ENCODE measurements at places on chromosomes 5 and 9. TPM values are rescaled to one million over a fixed set of nuclear protein-coding genes. Genes with fewer than 3 reads are reported as not detected.

GRCh38 chr9:95218773-95219172, 98.7 kb downstream of the FANCC start:
- DNase-seq, result no peak
- H3K27ac ChIP-seq, result peak overlapping the region; percentile 78
- no peak overlapping the region for H3K4me3 ChIP-seq
- H3K36me3 ChIP-seq, result 0 out of 2 replicates have a peak, but pooled peaks cover 4% of the 10 kb centered on the region
- H3K27me3 ChIP-seq, result no peaks in the 10 kb centered on the region

GRCh38 chr9:137294091-137294680, 7.9 kb downstream of the NRARP start:
- DNase-seq, result peak; percentile 52
- peaks cover 2% of the 10 kb centered on the region for H3K36me3 ChIP-seq
- H3K27me3 ChIP-seq, result peaks cover 32% of the 10 kb centered on the region

DNA sequence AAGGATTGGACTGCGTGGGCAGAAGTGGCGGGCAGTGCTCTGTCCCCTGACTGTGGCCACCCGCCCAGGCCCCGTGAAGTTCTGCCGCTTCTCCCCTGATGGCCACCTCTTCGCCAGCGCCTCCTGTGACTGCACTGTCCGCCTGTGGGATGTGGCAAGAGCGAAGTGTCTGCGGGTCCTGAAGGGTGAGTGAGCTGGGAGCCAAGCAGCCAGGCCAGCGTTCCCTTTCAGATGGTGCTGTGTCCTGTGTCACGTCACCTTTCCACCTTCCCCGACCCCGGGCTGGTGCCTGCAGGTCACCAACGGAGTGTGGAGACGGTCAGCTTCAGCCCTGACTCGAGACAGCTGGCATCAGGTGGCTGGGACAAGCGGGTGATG, 2.3 kb downstream of the WDR38 start:
- peaks cover 35% of the 10 kb centered on the region for H3K36me3 ChIP-seq
- H3K27me3 ChIP-seq, result no peaks in the 10 kb centered on the region
- no peak overlapping the region for H3K4me3 ChIP-seq
- no peak for DNase-seq

DNA sequence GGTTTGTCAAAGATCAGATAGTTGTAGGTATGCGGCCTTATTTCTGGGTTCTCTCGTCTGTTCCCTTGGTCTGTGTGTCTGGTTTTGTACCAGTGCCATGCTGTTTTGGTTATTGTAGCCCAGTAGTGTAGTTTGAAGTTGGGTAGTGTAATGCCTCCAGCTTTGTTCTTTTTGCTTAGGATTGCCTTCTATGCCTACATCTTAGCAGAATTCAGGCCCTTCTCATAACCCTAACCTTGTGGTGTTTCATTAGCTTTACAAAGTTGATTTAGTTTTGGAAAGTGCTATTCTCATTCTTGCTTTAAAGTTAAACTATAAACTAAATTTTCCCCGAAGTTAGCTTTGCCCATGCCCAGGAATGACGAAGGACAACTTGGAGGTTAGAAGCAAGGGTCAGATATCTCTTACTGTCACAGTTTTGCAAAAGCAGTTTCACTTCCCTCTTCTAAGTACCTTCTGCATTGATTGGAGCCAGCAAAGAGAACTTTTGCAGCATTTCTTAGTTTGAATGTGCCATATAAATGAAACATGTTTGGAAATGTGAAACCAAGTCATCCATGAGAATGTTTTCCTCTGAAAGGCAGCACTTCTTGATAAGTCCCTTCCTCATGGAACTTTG, 274.3 kb upstream of the DMRT1 start:
- no peak for DNase-seq
- peaks cover 7% of the 10 kb centered on the region for H3K4me1 ChIP-seq
- H3K4me3 ChIP-seq, result no peak overlapping the region
- no peaks in the 10 kb centered on the region for H3K27me3 ChIP-seq
- H3K27ac ChIP-seq, result no peak overlapping the region

DNA sequence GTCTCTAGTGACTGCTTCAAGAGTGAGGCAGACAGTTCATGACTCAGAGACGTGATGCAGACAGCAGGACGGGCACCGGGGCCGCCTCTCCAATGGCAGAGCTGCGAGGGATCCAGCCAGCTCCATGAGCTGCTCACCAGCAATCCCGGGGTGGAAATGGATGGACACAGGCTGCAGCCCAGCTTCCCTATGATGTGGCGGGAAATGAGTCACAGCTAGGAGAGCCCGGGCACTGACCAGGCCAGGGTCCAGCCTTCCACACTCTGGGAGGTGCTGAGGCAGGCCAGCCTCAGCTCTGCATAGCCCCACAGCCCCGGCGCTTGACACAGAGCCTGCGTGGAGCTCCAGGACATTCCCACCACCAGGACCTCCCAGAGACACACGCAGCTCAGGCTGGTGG, 244.8 kb upstream of the IRX2 start:
- no peak overlapping the region for H3K27ac ChIP-seq
- no peaks in the 10 kb centered on the region for H3K27me3 ChIP-seq
- no peaks in the 10 kb centered on the region for H3K36me3 ChIP-seq
- DNase-seq, result no peak

DNA sequence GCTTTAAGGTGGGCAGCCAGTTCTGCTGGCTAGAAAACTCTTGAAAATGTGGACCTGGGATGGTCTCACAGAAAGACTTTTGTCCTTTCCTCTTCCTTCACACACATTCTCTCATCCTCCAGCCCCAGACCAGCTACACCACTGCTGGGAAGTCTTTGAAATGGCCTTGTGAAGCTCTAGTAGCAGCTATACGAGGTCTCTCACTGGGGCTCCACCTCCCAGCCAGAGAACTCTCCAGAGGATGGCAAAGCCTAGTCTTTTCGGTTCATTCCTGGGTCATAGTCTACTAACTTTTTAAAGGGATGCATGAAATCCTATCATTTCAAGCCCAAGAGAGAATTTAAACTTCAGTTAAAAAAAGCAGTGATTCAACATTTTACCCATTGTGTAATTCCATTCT, 133.9 kb upstream of the ERCC6L2 start:
- no peak for DNase-seq
- no peak overlapping the region for H3K4me3 ChIP-seq
- no peaks in the 10 kb centered on the region for H3K27me3 ChIP-seq
- H3K27ac ChIP-seq, result no peak overlapping the region
- no peaks in the 10 kb centered on the region for H3K36me3 ChIP-seq
- H3K4me1 ChIP-seq, result peaks cover 6% of the 10 kb centered on the region

GRCh38 chr9:18410983-18411382, 63.0 kb upstream of the ADAMTSL1 start:
- no peaks in the 10 kb centered on the region for H3K36me3 ChIP-seq
- no peak overlapping the region for H3K4me3 ChIP-seq
- no peak overlapping the region for H3K27ac ChIP-seq
- H3K4me1 ChIP-seq, result 0 out of 2 replicates have a peak, but pooled peaks cover 3% of the 10 kb centered on the region

GRCh38 chr9:107000218-107000617, 137.3 kb downstream of the ZNF462 start:
- H3K36me3 ChIP-seq, result peaks cover 72% of the 10 kb centered on the region
- no peak for DNase-seq
- no peaks in the 10 kb centered on the region for H3K27me3 ChIP-seq
- H3K4me3 ChIP-seq, result no peak overlapping the region

GRCh38 chr9:135782946-135783345, 81.0 kb downstream of the KCNT1 start:
- H3K4me1 ChIP-seq, result no peaks in the 10 kb centered on the region
- H3K27me3 ChIP-seq, result no peaks in the 10 kb centered on the region
- no peak for DNase-seq
- no peaks in the 10 kb centered on the region for H3K36me3 ChIP-seq
- H3K4me3 ChIP-seq, result no peak overlapping the region

Gene JAKMIP2
- total RNA-seq, result 11.8 TPM

Gene ZDHHC11
- 37.5 TPM for total RNA-seq

Gene SNAPC4
- 20.0 TPM for total RNA-seq

Gene CCDC180
- 5.9 TPM for total RNA-seq

Gene RAD1
- 28.4 TPM for total RNA-seq
